Testis (tissue), 5 donors: ENCODE measurements at places on chromosomes 1 and 21.
A peak's percentile ranks its signal among the peaks of the same experiment; 100 is the strongest.

DNA sequence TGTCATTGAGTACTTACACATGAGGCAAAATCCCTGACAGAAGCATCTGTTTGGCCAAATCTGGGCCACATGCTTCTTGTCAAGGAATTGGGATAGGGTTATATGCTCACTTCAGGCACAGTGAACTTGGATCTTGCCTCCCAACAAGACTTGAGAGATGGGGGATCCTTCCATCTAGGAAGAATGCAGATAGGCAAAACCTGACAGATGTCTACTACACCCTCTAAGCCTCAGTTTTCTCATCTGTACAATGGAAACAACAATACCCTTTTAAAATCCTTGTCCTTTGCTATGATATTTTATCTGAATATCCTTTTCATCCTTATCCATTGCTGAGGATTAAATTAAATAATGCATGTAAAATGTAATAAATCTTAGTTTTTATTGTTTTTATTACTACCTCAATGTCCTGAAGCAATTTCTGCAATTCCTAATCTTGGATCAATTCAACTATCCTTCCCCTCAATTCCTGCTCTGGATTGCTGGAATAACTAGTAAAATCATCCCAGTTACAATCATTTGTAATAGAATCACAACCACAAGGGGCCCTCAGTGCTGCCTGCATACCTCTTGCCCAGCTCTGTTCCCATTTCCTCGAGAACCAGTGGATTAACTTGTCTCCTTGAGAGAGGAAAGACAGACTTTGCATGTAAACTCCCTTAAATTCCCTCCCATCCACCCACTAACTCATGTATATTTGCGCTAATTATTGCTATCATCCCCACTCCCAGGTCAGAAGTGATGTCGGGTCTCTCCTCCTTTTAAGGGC lies 8.1 kb upstream of the XPR1 start:
- no peak overlapping the region for H3K27ac ChIP-seq
- H3K27me3 ChIP-seq: no peaks in the 10 kb centered on the region
- no peak overlapping the region for H3K4me3 ChIP-seq
- no peaks in the 10 kb centered on the region for H3K4me1 ChIP-seq
- no peaks in the 10 kb centered on the region for H3K36me3 ChIP-seq
- DNase-seq: peak; percentile 44

GRCh38 chr1:43074244-43074643 lies 97.8 kb downstream of the EBNA1BP2 start:
- no peak for DNase-seq
- H3K27me3 ChIP-seq: no peaks in the 10 kb centered on the region
- no peak overlapping the region for H3K4me3 ChIP-seq
- H3K27ac ChIP-seq: no peak overlapping the region
- H3K36me3 ChIP-seq: no peaks in the 10 kb centered on the region
- peaks cover 5% of the 10 kb centered on the region for H3K4me1 ChIP-seq

- no peaks in the 10 kb centered on the region for H3K27me3 ChIP-seq
- no peak overlapping the region for H3K27ac ChIP-seq
- H3K4me1 ChIP-seq: no peaks in the 10 kb centered on the region
- H3K36me3 ChIP-seq: no peaks in the 10 kb centered on the region
- DNase-seq: no peak
These were observed 45.1 kb upstream of the MUTYH start for GRCh38 chr1:45385302-45385701.

DNA sequence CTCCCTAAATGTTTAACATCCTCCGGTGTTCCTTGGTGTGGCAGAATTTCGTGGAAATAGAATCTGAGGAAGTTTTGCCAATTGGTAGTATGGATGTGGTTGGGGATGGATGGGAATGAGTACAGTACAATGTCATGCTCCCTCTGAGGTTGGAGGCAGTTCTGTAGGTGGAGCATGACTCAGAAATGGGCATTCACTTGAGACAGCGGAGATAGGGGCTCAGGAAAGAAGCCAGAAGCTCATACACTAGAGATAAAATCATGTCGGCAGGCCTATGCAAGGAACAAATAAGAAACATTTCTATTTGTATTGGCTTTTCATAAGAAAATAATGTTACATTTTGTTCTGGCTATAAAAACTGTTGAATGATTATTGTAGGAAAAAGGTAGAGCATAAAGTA lies 196.0 kb downstream of the URB2 start:
- DNase-seq: peak; percentile 73
- H3K27me3 ChIP-seq: no peaks in the 10 kb centered on the region
- H3K27ac ChIP-seq: no peak overlapping the region
- no peaks in the 10 kb centered on the region for H3K36me3 ChIP-seq
- no peak overlapping the region for H3K4me3 ChIP-seq

DNA sequence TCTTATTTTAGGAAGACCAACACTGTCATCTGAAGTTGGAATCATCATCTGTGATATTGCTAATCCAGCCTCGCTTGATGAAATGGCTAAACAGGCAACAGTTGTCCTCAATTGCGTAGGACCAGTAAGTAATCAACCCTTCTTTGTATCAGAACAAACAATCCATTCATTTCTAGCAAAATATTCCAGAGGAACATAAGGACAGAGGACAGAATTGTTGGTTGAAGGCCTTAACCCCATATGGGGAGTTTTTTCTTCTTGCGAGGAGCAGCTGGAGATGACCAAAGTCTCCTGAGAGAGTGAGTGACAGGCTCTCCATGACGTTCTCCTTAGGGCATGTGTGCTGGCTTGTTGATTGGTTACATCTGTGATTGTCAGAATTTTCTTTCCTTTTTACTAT lies 2.7 kb downstream of the SCCPDH start:
- H3K36me3 ChIP-seq: no peaks in the 10 kb centered on the region
- no peak overlapping the region for H3K4me3 ChIP-seq
- peaks cover 4% of the 10 kb centered on the region for H3K4me1 ChIP-seq
- no peak overlapping the region for H3K27ac ChIP-seq

- no peaks in the 10 kb centered on the region for H3K36me3 ChIP-seq
- no peak for DNase-seq
- no peak overlapping the region for H3K4me3 ChIP-seq
- H3K4me1 ChIP-seq: no peaks in the 10 kb centered on the region
- no peak overlapping the region for H3K27ac ChIP-seq
- H3K27me3 ChIP-seq: no peaks in the 10 kb centered on the region
These were observed 7.5 kb upstream of the GATAD2B start for GRCh38 chr1:153929981-153930948.

DNA sequence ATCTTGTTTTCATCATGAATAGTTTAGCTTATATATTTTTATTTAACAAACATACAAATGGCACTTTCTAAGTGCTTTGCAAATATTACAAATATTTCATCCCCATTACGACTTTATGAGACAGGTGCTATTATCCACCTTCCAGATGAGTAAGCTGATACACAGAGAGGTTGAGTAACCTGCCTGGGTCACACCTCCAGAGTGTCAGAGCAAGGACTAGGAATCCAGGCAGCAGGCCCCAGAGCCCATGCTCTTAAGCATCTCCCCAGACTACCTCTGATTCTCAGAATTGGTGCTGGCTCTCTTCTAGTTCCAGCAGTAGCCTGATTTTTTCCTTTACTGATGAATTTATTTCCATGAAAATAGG lies 40.0 kb downstream of the EPHB2 start:
- H3K27ac ChIP-seq: no peak overlapping the region
- H3K27me3 ChIP-seq: no peaks in the 10 kb centered on the region
- no peak for DNase-seq
- no peaks in the 10 kb centered on the region for H3K36me3 ChIP-seq
- no peak overlapping the region for H3K4me3 ChIP-seq

- DNase-seq: no peak
- H3K27ac ChIP-seq: no peak overlapping the region
- H3K27me3 ChIP-seq: no peaks in the 10 kb centered on the region
- H3K4me3 ChIP-seq: no peak overlapping the region
- no peaks in the 10 kb centered on the region for H3K36me3 ChIP-seq
These were observed 1.2 kb upstream of the GRIK1 start for GRCh38 chr21:29940991-29941390.

- peak overlapping the region; percentile 94 for H3K4me3 ChIP-seq
- no peaks in the 10 kb centered on the region for H3K36me3 ChIP-seq
These were observed 775 bp upstream of the PRPF38B start for GRCh38 chr1:108691128-108691941.

- H3K36me3 ChIP-seq: no peaks in the 10 kb centered on the region
- H3K27ac ChIP-seq: no peak overlapping the region
- peaks cover 13% of the 10 kb centered on the region for H3K4me1 ChIP-seq
These were observed 28.9 kb upstream of the EDN2 start for GRCh38 chr1:41513383-41513735.

DNA sequence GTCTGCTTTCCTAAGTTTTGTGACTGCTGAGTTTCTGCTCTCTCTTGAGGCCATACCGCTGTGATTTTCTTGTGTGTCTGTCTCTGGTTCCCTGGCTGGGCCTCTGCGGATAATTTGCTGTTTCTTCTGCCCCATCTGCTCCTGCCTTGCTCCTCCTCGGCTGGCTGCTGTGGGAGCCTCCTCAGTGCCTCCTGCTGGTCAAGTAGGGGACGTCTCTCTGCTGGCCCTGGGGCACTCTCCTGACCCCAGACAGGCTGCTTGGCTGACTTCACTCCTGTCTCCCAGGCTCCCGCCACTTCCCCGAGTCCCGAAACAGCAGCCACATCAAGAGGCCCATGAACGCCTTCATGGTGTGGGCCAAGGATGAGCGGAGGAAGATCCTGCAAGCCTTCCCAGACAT lies 28.5 kb downstream of the ETNK2 start:
- peaks cover 18% of the 10 kb centered on the region for H3K4me1 ChIP-seq
- H3K27me3 ChIP-seq: no peaks in the 10 kb centered on the region
- DNase-seq: peak; percentile 60
- H3K36me3 ChIP-seq: no peaks in the 10 kb centered on the region

GRCh38 chr21:34166468-34166867 lies 93.1 kb downstream of the MRPS6 start:
- no peak for DNase-seq
- no peaks in the 10 kb centered on the region for H3K36me3 ChIP-seq
- H3K4me3 ChIP-seq: no peak overlapping the region
- no peaks in the 10 kb centered on the region for H3K27me3 ChIP-seq
- no peaks in the 10 kb centered on the region for H3K4me1 ChIP-seq

DNA sequence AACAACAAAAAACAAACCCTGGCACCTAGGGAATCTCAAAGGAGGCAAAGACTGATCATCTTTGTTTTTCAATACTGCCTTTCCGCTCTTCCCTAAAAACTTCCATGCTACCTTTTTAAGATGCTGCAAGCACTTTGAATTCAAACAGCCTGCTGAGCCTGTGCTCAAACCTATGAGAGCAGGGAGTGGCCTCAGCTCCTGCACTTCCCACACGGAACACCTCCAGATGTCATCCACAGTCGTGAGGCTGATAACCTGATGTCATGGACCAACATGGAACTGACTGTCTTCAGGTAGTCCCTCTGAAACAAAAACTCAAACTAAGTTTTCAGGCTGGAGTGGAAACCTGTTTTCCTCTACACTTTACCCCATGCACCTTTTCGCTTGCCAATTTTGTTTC lies 46.8 kb downstream of the DESI2 start:
- H3K4me1 ChIP-seq: no peaks in the 10 kb centered on the region
- no peak overlapping the region for H3K27ac ChIP-seq
- no peak for DNase-seq
- no peak overlapping the region for H3K4me3 ChIP-seq
- H3K36me3 ChIP-seq: no peaks in the 10 kb centered on the region

DNA sequence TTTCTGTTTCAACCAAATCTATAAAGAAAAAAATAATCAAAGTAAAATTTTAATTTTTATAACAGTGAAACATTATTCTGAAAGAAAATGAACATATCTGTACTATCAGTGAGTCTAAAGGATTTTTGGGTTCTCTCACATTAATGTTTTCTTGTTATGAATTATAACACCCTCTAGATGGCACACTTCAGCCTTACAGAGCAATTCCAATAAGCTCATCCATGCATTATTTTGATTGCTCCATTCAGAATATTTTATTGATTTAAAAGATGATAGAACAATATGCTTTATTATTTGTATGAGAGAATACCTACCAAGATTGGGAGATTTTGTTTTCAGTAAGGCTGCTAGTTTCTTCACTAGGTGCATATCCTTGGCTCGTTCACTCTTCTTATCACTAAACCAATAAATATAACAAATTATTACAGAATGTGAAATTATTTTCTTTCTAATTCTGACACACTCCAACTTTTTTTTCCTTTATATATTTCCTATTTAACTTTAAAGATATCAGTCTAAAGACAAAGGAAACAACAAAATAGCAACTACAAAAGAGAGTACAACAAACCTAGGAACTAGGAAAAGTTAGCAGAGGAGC lies 82.4 kb downstream of the RAB3GAP2 start:
- H3K36me3 ChIP-seq: no peaks in the 10 kb centered on the region
- DNase-seq: no peak
- H3K27me3 ChIP-seq: no peaks in the 10 kb centered on the region
- no peak overlapping the region for H3K4me3 ChIP-seq
- no peak overlapping the region for H3K27ac ChIP-seq

DNA sequence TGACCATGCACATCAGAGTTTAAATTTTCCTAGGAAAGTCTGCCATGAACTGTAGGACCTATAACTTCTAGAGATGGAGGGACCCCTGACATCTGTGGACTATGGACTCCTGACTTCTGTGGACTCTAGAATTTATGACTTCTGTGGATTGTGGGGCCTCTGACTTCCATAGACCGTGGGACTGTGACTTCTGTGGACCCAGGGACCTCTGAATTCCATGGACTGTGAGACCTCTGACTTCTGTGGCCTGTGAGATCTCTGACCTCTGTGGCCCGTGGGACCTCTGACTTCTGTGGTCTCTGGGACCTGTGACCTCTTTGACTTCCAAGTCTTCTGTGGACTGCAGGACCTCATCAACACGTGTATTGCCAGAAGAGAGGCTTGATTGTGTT lies 36.7 kb downstream of the PEX14 start:
- no peak overlapping the region for H3K27ac ChIP-seq
- H3K4me1 ChIP-seq: no peaks in the 10 kb centered on the region
- H3K4me3 ChIP-seq: no peak overlapping the region
- no peaks in the 10 kb centered on the region for H3K27me3 ChIP-seq
- no peak for DNase-seq

DNA sequence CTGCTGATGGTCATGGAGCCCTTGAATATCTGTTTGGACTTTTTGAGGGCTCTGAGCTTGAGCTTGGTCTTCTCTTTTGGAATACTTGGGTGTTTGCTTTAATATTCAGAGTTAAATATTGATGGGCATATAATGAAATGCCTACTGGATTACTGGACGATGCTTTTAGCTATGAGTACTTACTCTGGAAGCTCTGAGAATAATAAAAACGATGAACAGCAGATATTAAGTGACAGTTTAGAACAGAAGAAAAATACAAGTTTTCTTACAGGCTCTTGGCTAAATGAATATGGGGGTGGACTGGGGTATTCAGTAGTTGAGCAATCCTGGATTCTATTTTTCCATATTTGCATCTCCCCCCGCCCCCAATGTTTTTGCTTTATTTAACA lies 20.7 kb downstream of the GALNT2 start:
- H3K4me1 ChIP-seq: peaks cover 46% of the 10 kb centered on the region
- DNase-seq: no peak
- H3K36me3 ChIP-seq: no peaks in the 10 kb centered on the region
- no peak overlapping the region for H3K4me3 ChIP-seq

DNA sequence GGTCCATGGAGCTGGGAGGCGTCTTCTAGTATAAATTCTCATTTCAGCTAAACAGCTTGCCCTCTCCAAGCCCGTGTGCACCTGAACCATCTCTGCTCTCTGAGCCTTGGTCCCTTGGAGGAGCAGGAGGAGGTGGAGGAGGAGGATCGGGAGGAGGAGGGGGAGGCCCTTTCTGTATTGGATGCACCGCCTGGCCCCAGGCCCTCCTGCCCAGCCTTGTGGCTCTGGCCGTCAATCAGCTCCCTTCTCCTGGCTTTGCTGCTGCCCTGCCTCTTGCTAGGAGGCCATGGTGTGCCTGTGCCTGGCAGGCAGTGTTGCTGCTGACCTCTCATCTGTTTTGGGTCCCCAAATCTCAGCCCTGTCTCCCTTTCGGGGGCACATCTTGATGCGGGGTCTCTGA lies 9.0 kb downstream of the COL18A1 start:
- H3K36me3 ChIP-seq: no peaks in the 10 kb centered on the region
- H3K4me3 ChIP-seq: no peak overlapping the region
- H3K4me1 ChIP-seq: peaks cover 44% of the 10 kb centered on the region
